ENCODE measurements at places on chromosomes 13 and 19.

- no peak for DNase-seq
Measured at GRCh38 chr19:29421196-29421545, 104.6 kb upstream of the VSTM2B start.

DNA sequence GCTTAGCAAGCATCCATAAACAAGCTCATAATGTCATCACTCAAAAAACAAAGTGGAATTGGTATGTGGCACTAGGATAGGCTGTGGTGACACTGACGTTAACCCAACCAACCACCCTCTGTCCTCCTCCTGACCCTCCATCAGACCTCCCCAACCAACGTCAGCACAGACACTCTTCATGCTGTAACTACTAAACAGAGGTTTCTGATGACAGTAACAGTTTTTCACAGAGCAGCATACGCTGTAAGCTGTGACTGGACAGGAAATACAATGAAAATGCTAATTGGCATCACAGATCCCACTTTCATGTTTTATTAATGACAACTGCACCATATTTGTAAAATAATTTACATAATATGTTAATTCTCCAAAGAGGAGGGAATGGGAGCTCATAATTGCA is 238.0 kb downstream of the IRS2 start:
- no peak for DNase-seq

DNA sequence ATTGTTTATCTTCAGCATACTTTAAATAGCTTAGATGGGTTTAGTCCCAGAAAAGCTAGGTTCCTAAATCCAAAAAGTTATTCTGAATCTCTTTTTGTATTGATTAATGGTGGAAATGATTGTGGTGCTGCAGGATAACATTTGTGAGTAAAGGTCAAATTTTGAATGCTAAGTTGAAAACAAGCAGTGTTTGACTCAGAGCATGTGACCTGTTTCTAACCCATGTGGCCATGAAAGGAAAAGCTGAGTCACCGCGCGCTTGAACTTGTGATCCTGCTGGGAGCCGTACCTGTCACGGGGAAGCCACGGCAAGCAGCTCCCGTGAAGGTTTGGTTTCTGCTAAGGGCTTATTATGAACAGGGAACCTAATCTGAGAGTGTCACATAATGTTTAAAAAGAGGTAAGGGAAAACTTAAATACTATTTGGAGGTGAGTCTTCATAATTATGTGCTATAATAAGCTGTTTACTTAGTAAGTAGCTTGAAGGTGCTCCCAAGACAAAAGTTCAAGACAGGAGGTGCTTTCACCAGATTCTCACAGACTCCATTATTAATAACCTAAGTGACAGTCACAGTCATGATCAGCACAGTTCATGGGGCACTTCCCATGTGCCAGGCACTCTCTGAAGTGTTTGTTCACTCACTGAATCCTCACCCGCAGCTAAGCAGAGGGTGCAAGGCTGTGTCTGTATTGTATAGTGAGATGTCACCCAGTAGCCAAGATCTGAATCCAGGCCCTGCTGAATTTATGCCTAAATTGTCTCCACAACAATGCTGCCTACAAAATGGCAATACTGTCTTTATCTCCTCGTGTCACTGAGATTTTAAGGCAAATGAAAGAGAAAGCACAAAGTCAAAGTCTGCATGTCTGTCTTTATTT is 286.5 kb downstream of the MYO16 start:
- peak; percentile 76 for DNase-seq

DNA sequence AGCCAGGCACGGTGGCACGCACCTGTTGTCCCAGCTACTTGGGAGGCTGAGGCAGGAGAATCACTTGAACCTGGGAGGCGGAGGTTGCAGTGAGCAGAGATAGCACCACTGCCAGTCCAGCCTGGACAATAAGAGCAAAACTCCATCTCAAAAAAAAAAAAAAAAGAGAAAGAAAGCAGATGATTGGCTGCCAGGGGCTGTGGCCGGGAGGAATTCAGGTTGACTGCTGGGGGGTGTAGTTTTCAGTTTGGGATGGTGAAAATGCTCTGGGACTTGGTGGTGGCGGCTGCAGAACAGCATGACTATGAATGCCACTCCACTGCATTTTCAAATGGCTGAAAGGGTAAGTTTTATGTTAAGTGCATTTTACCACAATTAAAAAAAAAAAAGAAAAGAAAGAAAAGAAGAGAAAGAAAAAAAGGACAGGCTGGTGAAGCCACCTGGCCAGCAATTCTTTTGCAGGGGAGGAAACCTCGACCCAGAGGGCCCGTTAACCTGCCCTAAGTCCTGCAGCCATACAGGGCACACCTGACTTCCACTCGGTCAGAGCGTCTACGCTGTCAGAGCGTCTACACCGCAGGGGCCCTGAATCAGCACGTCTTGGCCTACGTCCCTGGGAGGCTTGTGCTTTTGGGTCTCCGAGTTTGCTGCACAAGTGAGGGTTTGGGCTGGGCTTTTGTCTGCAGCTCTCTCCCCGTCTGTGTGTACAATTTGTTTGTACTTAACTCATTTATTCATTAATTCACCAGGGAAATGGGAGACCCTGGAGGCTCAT is 3.6 kb downstream of the ISOC2 start:
- DNase-seq: no peak

- no peak for DNase-seq
Measured at GRCh38 chr19:51342631-51343569, 961 bp upstream of the VSIG10L start.

GRCh38 chr19:14094854-14095253 is 4.3 kb upstream of the SAMD1 start:
- DNase-seq: no peak

DNA sequence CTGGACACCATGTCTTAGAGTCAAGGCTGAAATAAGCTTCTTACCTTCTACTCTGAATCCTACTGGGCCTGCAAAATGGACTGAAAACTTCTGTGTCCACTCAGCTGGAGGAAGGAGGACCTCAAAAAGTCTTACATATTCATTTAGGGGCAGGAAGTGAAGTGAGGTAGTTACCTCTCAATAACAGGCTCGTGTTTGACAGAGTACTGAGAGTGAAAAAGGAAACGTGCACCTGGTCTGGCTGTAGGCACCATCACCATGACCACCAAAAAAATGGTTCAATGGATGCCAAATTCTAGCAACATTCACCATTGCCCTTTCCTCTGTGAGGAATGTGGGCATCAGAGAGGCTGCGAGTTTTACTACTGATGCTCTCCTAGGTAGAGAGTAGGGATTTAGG is 176.2 kb downstream of the RFC3 start:
- no peak for DNase-seq

DNA sequence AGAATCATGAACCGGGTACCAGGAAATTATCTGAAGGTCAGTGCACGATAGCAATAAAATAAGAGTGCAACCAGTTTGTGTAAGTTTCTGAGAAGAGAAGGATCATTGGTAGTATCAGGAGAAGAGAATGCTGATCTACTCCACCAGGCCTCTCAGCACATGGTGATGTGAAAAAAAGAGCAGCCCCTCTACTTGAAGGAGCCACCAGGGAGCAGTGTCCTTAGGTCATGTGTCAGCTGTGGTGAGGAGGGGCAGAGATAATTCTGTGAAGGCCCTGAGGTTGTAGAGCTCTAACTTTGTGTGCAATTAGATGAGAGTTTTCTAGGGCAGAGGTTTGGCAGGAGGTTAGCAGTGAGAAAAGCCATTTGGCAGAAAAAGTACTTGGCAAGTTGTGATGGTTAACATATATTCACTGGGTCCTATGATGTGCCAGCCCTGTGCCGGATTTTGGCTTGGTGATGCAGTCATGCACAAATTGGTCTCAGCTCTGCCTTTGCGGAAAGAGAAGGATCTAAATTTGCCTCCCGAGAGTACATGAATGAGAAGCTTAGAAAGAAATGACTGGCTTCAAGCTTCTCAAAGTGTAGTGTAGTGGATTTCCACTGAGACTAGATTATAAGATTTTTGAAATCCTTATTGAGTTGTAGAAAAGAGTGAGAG is 19.2 kb upstream of the ZC3H13 start:
- no peak for DNase-seq

DNA sequence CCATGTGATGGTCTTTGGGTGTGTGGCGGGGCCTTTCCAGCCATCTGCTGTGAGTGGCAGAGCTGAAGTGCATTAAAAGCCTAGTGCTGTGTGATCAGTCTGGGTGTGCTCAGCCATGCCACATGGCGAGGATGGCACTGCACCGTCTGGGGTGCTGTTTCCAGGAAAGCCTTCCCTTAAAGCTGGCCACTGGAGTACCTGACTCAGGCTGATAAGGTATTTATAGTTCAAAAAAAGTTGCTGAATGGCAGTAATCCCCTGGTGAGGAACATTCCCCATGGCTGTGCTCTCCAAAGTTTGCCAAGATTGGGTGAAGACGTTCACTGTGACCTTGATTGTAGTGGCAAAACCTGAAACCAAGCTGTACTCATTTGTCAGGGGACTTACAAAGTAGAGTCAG is 6.0 kb downstream of the GPI start:
- DNase-seq: no peak

DNA sequence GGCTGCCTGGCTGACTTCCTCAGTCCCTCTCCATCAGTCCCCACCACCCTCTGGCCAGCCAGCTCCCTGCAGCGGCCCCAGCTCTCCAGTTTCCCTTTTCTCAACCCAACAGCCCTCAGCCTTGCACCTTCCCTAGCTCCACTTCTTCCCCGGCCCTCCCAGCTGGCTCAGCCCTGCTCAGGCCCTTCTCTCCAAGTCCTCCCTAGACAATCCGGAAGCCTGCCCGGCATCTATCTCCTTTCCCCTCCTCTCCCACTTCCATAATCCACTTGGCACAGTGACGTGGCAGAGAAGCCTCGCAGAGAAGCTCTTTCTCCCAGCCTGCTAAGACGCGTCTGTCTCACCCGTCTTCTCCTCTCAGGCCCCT is 1.1 kb downstream of the UBXN6 start:
- no peak for DNase-seq

DNA sequence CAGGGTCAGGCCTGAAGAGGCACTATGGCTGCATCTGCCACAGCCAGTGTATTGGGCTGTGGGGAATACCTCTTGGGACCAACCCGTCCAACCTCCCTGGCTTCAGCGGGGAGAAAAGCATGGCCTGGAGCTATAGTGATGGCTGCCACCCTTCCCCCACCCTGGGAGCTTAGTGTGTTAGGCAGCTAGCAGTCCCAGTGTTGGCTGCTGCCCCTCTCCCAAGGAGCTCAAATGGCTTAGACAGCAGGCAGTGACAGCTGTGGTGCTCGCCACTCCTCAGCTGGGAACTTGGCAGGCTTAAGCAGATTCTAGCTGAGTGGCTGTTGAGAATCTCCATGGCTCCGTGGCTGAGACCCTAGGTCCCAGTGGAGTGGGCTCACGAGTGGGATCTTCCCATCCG is 19.7 kb downstream of the ACOD1 start:
- DNase-seq: no peak

GRCh38 chr13:29513981-29514719 is 81.3 kb downstream of the SLC7A1 start:
- no peak for DNase-seq

DNA sequence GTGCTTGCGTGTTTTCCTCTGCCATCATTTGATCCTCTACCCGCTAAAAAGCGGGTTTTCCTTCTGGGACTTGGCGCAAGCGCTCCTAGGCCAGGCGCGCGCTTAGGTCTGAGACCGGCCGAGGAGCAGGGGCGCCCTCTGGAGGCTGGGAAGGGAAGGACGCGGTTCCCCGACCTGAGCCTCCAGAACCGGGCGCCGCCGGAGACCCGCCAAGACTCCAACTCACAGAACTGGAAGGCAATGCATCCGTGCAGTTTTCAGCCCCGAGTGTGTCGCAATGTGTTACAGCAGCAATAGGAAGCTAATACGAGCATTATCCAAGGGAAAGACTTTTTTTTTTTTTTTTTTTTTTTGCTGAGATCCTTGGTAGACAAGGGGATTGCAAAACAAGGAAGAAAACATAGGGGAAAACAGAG is 190.9 kb downstream of the COL4A1 start:
- DNase-seq: peak; percentile 57

GRCh38 chr19:9144920-9145319 is 4.7 kb downstream of the ZNF317 start:
- DNase-seq: no peak

DNA sequence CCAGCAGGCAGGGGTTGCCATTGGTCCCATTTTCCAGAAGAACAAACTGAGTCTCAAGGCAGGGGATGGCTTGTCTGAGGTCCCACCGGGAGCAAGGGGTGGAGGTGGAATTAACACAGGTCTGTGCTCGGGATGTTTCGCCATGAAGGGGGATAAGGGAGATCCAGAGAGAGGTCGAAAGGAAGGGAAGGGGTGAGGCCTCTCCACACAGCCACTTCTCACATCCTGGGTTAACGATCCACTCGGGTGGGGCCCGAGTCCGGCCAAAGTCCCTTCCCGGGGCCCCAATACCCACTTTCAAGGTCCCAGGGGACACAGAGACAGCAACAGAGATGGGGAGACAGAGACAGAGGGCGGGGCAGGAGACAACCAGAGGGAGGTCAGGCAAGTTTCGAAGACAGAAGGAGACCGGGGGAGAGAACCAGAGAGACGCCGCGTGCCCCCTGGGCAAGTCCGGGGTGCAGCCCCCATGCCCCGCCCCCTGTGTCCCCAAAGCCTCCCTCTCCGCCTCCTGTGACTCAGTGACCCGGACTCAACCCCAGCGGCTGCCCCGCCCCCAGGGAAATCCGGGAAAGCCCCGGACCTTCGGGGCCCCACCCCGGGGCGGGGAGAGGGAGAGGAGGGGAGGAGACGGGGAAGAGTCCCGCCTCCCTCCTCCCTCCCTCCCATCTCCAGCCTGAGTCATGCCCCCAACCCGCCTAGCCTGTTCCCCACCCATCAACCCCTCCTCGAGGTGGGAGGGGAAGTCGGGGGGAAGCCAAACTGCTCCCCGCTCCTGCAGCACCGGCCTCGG is 1.4 kb upstream of the BCL3 start:
- DNase-seq: peak; percentile 88

DNA sequence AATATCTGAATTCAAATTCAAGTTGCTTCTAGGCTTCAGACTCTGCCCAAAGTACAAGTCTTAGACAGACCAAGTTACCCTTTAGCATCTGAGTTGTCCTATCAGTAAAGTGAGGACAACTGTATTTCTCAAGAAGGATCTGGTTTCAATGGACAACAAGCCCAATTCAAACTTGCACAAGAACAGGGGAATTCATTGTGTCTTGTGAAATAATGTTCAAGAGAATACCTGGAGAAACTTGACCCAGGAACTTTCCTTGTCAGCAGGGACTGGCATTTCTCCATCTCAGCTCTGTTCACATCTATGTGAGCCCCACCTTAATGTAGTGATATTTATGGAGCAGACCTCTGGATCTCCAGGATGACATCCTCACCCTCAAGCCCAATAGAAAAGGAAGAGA is 894.9 kb upstream of the SLC10A2 start:
- DNase-seq: no peak

GRCh38 chr13:85853901-85854663 is 54.9 kb upstream of the SLITRK6 start:
- DNase-seq: no peak

DNA sequence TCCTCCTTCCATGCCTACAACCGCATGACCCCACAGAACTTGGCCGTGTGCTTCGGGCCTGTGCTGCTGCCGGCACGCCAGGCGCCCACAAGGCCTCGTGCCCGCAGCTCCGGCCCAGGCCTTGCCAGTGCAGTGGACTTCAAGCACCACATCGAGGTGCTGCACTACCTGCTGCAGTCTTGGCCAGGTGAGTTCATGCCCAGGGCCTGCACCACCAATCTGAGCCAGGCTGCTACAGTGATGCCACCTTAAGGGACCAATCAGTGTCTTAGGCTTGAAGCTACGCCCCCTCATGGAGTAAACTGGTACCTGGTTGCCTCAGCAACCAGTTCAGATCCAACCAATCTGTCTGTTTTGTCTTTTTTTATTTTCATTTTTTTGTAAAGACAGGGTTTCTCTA is 5.2 kb downstream of the SYDE1 start:
- DNase-seq: no peak

All from stimulated activated CD4-positive, alpha-beta T cell treated with anti-CD3 and anti-CD28 coated beads, Interleukin-2, amount 100 ng/mL, for 48 hours (primary cell).